ENCODE measurements at places on chromosomes 2 and 18.

DNA sequence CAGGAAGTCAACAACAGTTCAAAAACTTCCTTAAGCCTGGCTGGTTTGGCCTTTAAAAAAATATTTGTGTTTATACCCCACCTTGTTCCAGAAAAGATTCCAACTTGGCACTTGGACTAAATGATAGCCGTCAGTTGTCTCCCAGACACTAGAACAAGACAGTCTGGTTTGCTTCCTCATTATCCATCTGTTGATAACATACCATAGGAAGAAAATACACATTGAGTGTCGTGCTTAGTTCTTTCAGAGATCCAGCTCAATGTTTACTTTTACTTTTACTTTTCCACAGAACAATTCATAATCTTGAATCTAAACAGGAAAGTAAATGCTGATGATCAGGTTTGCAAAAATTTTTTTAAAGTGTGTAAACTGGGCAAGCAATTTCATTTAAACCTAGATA, 2.4 kb upstream of the VPS54 start:
- no peak for DNase-seq

DNA sequence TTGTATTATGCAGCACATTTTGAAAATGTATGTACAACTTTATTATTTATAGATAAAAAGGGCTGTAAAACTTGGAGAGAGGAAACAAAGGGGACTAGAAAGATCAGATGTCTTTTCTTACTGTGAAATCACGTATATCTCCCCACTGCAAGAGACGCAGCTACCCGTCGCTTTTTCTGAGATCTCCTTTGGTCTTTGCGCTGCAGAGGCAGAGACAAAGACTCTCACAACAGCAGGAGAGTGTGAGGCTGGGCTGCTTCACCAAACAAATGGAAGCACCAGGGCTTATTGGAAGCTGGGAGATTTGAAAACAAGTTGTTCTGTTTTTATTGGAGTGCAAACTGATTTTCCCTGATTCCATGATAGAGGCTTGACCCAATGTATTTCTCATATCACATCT, 129.0 kb upstream of the PARD3B start:
- no peak for DNase-seq

DNA sequence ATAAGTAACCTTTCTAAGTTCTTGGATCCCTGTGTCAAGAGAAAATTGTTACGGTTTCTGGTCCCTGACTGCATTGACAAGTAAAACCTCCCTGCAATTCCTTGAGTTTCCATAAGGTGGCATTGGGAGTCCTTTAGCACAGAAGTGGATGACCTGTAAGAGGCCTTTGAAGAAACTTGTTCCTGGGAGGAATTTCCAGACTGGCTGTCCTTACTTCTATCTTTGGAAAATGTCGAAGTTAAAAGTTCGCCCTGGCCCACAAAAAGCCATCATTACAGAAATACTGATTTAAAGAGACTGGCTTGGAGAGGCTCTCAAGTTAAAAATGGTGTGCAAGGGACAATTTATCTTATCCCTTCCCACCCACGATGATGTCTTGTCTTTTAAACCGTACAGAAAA, 218.4 kb downstream of the CDH20 start:
- DNase-seq: no peak

DNA sequence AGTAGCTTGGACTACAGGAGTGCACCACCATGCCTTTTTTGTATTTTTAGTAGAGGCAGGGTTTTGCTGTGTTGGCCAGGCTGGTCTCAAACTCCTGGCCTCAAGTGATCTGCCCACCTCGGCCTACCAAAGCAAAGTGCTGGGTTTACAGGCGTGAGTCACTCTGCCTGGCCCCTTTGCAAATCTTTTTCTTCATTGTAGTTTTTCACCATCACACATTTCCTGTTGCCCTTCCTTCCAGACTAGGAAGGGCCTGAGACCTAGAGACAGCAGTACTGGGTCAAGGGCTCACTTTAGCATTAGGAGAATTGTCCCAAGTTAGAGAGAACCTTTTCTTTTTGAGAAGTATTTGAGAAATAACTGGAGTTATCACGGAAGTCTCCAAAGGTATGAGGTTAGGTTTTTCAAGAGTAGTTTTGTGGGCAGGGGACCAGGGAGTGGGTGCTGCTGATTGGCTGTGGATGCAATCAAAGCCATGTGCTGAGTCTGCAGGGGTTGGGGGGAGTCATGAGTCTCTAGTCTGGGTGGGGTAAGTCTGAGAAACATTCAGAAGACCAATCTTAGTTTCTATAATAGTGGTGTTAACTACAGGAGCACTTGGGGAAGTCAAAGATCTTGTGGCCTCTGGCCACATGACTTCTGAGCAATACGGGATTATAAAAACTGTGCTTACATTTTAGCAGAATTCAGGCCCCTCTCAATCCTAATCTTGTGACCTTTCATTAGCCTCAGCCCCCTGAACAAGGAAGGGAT, 23.7 kb downstream of the B3GNT2 start:
- no peak for DNase-seq

DNA sequence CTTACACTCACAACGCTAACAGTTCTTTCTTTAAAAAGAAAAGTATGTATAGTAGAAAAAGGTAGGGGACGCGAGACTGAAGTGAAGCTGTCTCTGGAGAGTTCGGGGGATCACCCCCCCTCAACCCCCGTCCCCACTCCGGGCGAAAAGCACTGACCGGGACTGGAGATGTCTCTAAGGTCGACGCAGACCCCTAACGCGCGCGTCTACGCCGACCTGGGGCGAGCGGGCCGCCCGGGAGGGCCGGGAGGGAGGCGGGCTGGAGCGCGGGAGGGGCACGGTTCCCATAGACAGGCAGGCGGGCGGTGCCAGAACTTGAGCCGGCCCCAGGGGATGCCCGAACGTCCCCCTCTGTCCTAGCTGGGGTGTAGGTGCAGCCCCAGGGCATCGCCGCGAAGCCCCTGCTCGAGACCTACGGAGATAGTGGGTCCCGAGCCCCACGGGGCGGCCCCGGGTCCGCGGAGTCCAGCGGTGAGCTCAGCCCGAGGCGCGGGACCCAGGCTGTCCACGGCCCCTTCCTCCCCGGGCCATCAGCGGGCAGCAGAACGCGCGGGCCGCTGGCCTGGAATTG, 82.2 kb downstream of the CHRNA1 start:
- no peak for DNase-seq
